Parietal lobe (tissue), 2 donors: ENCODE measurements at places on chromosomes 7 and 10. TPM values are rescaled to one million over a fixed set of nuclear protein-coding genes. Genes with fewer than 3 reads are reported as not detected.

FRMPD2 gene
- total RNA-seq: 11.0 TPM

GPER1 gene
- 1.6 TPM for total RNA-seq

HABP2 gene
- total RNA-seq: not detected

SPDYE5 gene
- not detected for total RNA-seq

TPST1 gene
- 75.7 TPM for total RNA-seq

YWHAG gene
- 321 TPM for total RNA-seq

PI4K2A gene
- 10.3 TPM for total RNA-seq
